ENCODE measurements at places on chromosomes 11 and 22.

DNA sequence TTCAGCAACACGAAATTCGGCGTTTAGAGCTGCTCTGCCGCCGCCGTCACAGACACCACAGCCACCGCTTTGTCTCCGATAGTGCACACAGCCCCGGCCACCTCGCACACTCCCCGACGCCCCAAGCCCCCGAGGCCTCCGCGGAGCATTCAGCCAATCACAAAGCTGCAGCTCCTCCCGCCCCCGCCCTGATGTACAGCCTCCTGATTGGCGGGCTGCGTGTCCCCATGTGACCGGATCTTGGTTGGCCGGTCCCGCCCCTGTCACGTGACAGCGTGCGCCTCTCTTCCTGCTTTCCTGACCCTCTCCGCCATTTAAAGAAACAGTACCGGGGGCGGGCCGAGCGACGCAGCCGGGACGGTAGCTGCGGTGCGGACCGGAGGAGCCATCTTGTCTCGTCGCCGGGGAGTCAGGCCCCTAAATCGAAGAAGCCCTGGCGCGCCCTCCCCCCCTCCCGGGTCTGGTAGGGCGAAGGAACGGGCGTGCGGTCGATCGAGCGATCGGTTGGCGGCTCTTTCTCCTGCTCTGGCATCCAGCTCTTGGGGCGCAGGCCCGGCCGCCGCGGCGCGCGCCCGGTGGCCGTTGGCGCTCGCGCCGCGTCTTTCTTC, at the start of gene TUG1:
Gene TUG1, plus strand, starts transcription at position 342 of the 608 bp plus-strand sequence.
- DNase-seq: peak; percentile 96

DNA sequence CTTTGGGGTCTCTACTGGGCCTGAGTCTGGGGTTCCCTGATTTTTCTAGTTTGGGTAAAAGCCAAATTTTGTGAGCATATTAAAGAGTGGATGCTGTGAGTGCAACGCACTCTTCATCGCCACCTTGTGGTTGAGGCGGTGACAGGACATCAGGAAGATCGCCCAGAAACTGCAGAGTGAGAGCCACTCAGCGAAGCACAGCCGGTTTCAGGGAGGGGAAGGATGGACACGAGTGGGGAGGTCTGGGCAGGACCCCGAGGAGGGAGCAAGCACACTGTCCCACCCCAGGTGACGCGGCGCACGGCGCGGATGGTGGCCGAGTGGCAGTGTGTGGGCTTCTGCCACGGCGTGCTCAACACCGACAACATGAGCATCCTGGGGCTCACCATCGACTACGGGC, 9.1 kb downstream of the SELENOO start:
- DNase-seq: peak; percentile 29

GRCh38 chr11:15889363-15890030, 466.8 kb downstream of the SOX6 start:
- DNase-seq: no peak

GRCh38 chr11:88357323-88358039, 19.9 kb upstream of the CTSC start:
- DNase-seq: peak; percentile 12

DNA sequence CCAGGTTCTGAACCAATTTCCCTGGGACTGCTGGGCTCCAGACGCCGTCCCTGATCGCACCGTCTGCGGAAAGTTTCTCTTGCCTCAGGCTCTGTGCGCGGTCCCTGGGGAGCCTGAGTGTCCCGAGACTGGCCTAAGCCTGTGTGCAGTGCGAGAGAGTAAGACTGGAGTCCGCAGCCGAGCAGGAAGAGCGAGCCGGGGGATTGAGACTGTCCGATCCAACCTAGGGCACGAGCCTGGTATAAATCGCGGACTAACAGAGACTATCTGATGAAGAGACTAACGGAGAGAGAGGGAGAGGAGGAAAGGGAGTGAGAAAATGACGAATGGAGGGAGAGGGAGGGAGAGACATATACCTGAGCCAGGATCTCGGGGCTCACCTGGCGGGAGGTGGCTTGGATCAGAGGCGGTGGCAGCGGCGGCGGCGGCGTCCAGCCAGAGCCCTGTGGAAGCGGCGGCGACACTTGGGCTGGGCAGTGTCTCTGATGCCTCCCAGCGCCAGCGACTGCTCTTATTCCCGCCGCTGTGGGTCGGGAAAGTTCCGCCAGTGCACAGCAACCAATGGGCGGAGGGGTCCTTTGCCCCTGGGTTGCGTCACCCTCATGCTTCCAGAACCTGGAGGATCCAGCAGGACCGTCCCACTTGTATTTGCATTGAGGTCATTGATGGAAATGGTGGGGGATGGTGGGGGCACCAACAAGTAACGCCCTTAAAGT, at the start of gene CALCA:
Gene CALCA, minus strand, starts transcription at position 487 of the 716 bp plus-strand sequence. CDS start 1,159 bp downstream, outside the sequence.
- no peak for DNase-seq

GRCh38 chr22:27494785-27495184, 306.8 kb downstream of the MN1 start:
- DNase-seq: no peak

- DNase-seq: no peak
Measured at GRCh38 chr11:35049859-35050531, 89.0 kb upstream of the CD44 start.

DNA sequence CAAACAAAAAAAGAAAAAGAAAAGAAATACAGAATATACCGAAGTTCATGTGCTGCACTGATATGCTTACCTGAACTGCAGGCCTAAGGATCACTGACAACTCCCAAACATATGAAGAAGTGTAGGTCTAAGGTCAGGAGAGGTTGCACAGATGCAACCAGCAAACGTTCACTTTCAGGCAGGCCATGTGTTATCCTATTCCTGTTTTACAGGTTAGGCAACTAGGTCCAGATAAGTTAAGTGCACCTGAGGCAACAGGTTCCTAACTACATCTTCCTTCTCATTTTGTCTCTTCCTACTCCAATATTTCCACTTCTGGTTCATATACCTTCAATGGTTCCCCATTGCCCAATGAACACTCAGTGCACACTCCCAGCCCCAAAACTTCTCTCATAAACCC, 15.1 kb downstream of the PI4KA start:
- no peak for DNase-seq

Measured in NCI-H1930 (cell line).